ENCODE measurements at places on chromosomes 16 and 17.

DNA sequence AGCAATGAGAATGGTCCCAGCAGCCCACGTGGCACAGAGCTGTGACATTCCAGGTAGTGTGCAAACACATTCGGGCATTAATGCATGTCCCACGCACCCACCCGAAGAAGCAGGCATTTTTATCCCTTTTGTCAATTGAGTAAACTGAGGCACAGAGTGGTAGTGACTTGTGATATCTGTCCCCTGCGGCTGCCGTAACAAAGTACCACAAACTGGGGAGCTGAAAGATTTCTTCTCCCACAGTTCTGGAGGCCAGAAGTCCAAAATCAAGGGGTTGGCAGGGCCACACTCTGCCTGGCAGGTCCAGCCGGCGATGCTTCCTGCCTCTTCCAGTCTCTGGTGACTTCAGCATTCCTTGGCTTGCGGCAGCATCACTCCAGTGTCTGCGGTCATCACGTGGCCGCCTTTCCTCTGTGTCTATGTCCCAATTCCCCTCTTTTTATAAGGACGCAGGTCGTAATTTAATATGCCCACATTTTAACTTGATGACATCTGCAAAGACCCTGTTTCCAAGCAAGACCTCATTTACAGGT lies 221.9 kb upstream of the GSE1 start:
- no peak for DNase-seq

GRCh38 chr16:84548971-84549844 lies 44.7 kb upstream of the MEAK7 start:
- DNase-seq, result no peak

- DNase-seq, result no peak
Measured at GRCh38 chr17:8877984-8878383, 10.5 kb upstream of the PIK3R6 start.

GRCh38 chr17:48478224-48479013 lies 48.4 kb upstream of the SKAP1 start:
- no peak for DNase-seq

DNA sequence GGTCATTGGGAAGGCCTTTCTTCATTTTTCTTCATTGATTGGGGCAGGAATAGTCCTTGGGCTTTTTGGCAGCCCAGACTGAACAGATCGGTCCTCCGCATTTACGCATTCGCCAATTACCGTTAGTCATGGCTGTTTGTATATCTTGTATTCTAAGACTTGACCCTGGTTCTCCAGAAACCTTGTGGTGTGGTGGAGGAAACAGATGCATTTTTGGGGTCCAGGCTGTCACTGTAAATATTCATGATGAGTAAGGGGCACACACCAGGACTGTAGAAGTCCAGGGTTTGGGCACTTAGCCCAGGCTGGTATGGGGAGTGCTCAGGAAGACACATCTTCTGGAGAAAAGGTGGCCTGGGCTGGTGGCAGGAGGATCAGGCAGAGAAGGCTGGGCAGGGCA lies 371.6 kb downstream of the CPPED1 start:
- no peak for DNase-seq

GRCh38 chr16:81752225-81752875 lies 26.7 kb upstream of the PLCG2 start:
- DNase-seq, result no peak

- DNase-seq, result no peak
Measured at GRCh38 chr16:15816228-15816627, 40.6 kb downstream of the MYH11 start.
